Activated naive CD4-positive, alpha-beta T cell treated with anti-CD3 and anti-CD28 coated beads, Interleukin-2, amount 10 ng/mL, durations not matched to agents 7 days and 5 days (primary cell): ENCODE measurements at places on chromosomes 6 and 20.

DNA sequence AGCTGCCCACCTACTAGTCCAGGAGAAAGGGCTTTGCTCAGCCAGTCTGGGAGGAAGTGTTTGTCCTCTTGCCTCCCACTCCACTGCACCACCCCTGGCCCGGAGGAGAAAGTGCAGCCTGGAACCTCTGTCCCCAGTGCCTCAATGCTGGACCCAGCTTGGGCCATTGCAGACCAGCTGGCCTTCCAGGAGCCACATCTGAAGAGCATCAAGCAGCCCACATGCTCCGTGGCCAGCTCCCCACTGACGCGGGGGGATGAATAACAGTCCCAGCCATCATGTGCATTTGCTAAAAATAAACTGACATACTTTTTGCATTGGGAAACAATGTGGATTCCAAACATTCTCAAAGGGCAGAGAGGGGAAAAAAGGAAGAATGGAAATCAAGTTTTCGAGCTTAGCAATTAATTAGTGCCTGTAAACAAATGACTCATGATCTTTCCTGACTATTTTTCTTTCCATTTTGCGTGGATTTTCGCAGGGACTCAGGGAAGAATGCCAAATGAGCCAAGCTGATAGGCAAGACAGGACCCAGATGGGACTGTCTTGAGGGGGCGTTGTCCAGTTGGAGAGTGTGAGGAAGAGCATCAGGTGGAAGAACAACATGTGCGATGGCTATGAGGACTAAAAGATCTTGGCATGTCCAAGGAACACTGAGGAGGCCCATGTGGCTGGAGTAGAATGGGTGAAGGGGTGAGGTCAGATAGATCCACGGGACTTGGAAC, 34.1 kb downstream of the CEBPB start:
- DNase-seq, result no peak

GRCh38 chr20:32941155-32941885, 62.9 kb downstream of the SUN5 start:
- DNase-seq, result no peak

DNA sequence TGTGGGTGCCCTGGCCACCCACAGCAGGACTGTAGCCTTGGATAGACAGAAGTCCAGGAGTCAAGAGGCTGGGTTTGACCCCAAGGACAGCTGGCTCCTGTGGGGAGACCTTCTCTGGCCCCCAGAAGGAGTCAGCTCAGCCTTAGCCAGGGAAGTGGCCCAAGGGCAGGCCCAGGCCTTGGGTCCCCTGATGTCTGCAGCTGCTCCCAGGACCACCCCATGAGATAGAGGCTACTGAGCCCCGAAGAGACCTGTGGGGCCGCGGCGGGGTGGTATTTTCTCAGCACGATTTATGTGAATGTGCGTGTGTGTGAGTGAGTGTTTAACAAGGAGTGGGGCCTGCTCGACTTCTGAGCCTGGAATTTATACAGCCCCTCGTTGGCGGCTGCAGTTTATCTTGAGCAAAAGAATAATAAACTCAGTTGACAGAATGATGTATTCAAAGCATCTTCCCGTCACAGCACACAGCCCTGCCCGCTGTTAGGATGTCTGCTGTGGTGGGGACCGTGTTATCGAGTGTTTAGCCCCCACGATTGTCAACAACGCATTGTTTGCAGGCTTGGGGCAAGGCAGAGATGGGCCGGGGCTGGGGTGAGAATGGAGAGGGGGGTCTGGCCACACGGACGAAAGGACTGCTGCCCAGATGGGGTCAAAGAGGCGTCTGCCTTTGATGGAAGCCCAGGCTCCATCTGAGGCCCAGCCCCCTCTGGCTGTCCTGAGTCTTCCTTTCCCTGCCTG, 163.3 kb downstream of the VEGFA start:
- peak; percentile 10 for DNase-seq

DNA sequence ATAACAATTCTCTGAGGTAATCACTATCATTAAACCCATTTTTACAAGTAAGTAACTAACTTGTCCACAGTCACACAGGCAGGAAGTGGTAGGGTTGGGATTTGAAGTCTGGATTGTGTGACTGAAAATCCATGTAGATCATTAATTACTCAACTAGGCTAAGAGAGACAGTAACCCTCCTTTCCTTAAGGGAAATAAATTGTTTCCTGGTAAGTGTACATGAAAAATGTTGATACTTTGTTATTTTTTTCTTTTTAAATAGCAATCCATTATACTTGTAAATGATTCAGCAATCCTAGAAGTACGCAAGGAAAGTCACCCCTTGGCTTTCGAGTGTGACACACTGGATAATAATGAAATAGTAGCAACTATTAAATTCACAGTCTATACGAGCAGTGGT, 11.6 kb downstream of the SPACA1 start:
- no peak for DNase-seq

- DNase-seq, result no peak
These were observed 135.5 kb downstream of the LY86 start for GRCh38 chr6:6723921-6724538.

GRCh38 chr6:145685932-145686331, 49.4 kb downstream of the EPM2A start:
- no peak for DNase-seq

- DNase-seq, result no peak
These were observed 7.0 kb upstream of the DSE start for GRCh38 chr6:116363759-116364158.
